ENCODE measurements at places on chromosomes 6 and 20.

GRCh38 chr6:97813889-97814567, 531.0 kb upstream of the MMS22L start:
- no peak for DNase-seq

DNA sequence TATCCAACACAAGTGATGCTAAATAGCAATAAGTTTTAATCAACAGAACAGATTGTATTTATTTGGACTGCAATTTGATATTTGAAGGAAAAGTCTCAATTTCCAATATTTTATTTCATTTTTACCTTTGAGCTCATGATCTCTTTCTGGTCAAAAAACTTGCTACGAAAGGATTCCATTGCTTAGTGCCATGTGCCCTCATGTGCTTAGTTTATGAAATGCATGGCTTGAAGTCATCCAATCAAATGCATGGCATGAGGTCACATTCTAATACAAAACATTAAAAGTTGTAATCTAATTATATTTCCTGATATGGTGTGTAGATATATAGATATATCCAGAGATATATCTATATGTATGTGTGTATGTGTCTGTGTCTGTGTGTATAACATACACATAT, 321.2 kb upstream of the ADGRB3 start:
- DNase-seq, result no peak

- DNase-seq, result no peak
Observed at GRCh38 chr6:15672818-15673217, 10.0 kb upstream of the DTNBP1 start.

- no peak for DNase-seq
Observed at GRCh38 chr20:19978511-19979210, 38.5 kb upstream of the NAA20 start.

- no peak for DNase-seq
Observed at GRCh38 chr6:36075656-36076055, 48.0 kb downstream of the MAPK14 start.

GRCh38 chr6:167678102-167679101, 148.3 kb upstream of the AFDN start:
- DNase-seq, result no peak

DNA sequence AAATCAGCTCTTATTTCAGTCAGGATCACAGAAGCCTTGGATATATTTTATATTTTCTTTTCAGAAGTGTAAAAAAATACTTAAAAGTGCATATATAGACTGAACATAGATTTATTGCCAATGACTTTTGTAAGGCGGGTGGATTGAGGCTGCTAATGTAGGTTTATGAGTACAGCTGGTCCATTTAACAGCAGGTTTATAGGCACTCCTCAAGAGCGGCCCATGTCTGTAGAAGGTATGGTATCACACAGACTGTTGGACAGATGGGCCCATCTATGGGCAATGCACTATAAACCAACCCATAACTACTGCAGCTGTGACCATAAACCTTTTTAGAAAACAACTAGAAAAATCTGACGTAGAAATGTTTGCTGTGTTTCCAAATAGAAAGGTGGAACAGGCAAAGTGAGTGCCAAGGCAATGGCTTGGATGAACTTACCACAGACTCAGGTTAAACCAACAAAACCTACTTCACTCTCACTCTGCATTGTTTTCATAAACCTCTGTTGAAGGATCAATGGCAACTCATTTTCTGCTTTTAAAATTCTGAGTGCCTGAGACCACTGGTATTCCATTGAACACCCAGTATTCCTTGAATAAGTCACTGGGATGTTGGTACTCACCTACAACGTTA, 170.6 kb upstream of the EYA4 start:
- no peak for DNase-seq

DNA sequence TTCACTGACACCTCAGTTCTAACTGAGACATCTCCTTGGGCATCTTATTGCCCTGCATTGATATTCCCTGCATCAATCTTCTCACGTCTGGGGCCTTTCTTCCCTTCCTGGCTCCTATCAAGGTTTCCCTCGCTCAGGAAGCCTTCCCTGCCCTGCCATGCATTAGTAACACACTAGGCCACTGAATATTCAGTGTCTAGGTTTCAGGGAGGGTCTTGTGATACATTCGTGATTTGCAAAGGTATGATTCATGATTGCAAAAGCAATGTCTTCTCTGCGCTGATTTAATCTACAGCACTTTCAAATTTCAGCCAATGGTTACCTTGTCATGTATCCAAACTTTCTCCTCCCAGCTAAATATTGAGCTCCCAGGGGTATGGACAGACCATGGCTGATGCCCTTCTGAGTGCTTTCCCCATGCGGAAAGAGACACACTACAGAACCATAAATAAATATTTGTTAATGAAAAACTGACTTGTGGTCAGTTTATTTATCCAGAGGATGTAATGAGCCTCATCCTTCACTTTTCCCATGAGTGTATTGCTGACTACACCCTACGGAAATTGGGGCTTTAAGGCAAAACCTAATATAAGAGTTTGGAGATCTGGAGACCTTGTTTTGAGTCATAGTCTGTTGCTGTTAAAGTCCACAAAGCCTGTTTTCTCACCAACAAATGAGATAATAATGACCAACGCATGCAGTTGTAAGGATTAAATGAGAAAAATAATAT, 21.6 kb upstream of the PCSK2 start:
- no peak for DNase-seq

- no peak for DNase-seq
Observed at GRCh38 chr20:41475503-41475902, 108.9 kb upstream of the EMILIN3 start.

DNA sequence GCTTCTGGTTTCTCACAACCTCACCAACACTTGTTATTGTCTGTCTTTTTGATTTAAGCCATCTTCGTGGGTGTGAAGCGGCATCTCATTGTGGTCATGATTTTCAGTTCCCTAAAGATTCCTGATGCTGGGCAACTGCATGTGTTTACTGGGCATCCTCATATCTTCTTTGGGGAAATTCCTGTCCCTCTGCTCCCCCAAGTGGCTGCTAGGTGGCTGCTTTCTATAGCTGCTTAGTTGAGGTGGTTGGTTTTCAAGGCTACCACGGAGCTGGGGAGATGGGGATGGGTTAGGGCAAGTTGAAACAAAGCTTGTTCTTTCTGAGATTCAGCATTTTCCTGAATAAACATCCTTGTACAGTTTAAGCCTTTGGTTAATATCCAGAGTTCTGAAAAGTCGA, 403.9 kb upstream of the SULF2 start:
- DNase-seq, result no peak

DNA sequence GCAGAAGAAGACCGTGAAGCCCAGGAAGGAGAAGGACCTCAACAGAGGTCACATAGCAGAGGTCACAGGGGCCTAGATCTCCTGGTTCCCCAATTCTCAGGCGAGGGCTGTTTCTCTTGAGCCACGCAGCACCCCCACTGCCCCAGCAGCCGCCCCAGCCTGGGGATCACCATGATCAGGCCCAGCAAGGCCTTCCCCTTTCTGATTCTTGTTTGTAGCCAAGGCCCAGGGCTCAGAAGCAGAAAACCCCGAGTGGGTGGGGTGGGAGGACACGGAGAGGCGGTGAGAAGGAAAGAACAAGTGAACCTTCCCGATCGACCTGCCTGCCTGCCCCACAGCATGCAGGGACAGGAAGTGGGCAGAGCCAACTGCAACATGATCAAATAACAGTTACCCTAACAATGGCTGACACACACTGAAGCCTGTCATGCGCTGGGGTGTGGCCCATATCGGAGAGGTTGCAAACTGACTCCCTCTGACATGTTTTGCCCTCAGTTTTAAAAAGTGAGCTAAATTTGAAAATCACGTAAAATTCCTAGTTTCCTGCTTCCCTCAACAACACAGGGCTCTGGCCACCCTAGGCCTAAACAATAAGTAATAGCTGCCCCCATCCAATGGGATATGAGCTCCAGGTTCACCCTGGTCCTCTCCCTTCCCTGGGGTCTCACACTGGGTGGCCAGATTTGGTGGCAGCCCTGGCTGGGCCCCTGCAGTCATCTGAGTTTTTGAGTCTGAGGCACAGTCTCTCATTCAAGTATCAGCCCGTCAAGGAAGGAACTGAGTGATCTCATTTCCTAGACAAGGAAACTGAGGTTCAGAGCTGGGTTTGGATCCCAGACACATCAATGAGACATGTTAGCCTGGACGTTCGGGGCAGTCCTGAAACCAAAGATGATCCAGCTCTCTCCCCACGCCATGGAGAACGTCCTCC, 6.5 kb downstream of the PEDS1 start:
- peak; percentile 69 for DNase-seq

GRCh38 chr20:15645816-15646215, 927.4 kb downstream of the KIF16B start:
- DNase-seq, result no peak

GRCh38 chr6:42375007-42375635, 76.6 kb downstream of the TRERF1 start:
- no peak for DNase-seq

GRCh38 chr6:149129371-149130077, 188.0 kb upstream of the TAB2 start:
- no peak for DNase-seq

GRCh38 chr20:1345030-1345755, 16.3 kb upstream of the SDCBP2 start:
- DNase-seq, result no peak

DNA sequence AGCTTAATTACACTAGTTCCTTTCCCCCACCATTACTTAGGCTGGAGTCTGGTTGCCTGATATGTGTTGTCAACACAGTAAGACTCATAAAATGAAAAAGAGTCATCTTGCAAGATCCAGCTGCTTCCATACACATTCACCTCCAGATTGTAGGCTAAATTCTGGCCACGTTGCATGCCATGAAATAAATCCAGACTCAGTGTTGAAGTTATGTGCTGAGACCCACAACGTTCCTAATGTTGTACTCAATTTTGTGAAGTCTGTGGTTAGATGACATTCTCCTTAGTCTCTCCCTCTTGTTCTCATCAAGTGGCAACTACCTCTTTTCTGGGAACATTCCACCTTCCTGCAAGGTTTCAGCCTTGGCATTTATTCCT, 212.3 kb downstream of the LMBRD1 start:
- DNase-seq, result no peak

DNA sequence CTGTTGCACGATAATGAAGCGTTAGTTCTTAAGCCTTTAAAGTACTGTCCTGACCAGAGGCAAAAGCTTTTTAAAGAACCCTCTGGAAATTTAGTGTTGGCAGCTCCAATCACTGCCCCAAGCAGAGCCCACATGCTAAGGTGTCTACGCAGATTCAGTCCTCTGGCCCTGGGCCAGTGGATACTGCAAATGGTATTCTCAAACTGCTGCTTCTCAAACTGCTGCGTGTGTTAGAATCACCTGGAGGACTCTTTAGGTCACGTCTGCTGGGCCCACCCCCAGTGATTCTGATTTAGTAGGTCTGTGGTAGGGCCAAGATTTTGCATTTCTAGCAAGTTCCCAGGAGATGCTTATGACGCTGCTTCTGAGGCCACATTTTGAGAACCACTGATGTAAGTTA, 96.0 kb upstream of the CCDC28A start:
- no peak for DNase-seq

- DNase-seq, result no peak
Observed at GRCh38 chr20:33231237-33231636, 4.6 kb upstream of the BPIFA1 start.

GRCh38 chr6:6557886-6558285, 30.6 kb upstream of the LY86 start:
- no peak for DNase-seq

GRCh38 chr20:21719592-21720214, 14.2 kb downstream of the PAX1 start:
- DNase-seq, result peak; percentile 7

DNA sequence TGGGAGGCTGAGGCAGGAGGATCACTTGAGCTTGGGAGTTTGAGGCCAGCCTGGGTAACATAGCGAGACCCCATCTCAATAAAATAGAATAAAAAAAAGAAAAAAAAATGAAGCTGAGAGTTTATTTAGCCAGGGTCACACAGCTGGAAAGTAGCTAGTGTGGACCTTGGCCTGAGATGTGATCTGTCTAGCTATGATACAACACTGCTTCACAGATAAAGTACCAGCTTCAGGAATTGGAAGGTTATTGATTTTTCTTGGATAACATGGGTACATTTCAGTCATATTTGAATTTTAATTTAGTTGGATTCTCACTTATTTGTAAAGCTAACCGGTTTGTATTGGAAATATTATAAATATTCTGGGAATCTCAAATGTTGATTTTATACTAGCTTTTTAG, 5.1 kb downstream of the FARS2 start:
- DNase-seq, result no peak

DNA sequence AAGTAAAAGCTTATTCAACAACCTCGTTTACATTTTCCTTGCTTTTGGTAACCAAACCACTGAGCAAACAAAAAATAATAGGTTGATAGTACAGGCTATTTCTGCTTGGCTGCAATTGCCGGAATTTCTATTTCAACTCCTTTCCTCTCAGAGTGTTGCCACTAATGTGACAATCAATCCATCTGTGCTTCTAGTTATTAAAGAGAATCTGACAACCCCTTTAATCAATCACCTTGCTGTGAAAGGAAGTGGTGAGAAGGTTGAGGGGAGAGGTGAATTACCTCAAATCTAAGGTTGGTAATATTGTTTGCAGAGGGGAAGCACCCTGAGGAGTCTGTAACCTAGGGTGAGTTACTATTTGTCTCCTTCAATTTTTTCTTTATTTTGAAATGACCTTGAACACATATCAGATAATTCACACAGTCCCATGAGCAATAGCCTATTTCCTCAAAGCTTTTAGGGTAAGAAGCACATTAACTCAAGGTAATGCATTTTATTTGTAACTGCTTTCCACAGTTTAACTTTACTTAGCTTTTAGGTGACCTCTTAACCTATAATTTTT, 603.4 kb downstream of the MMUT start:
- no peak for DNase-seq

DNA sequence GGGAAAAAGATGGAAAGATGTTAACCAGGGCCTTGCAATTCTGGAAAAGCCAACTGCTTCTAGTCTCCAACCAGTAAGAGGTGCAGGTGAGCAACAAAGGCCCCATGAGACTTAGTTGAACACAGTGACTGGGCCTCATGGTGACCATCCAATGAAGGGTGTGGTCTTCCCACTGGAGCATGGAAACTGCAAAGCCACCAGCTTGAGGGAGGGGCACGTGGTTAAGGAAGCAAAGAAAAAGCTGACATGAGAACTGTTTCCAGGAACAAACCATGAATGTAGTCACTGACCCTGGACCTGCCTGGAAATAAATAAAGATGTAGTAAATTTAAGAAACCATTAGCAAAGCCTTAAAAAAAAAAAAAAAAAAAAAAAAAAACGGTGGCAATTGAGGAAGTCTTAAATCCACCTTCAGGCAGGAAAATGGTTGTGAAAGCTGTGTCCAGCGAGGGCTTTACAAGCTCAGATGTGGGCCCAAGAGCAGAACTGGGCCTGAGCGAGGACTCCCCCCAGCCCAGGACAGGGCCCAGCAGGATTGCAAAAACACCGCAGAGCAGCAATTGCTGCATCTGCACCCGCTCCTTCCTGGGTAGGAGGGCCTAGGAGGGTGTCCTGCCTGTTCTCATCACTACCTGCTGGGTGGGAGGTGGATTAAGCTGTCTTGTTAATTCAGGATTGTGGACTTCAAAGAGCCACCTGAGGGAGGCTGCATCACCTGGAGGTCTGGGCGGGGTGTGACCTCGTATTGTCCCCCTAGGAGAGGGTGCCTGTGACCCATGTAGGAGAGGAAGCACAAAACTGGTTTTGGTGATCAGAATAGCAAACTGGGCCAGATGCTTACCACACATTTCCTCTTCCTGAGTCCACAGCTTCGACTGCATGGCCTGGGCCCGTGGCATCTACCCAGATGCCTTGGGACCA, 10.3 kb downstream of the GFRA4 start:
- DNase-seq, result no peak
